Left forelimb (tissue), 1 donor: ENCODE measurements at places on chromosomes 16 and 17.

GRCh38 chr17:78338486-78339259, 21.2 kb downstream of the SOCS3 start:
- no peak for DNase-seq

DNA sequence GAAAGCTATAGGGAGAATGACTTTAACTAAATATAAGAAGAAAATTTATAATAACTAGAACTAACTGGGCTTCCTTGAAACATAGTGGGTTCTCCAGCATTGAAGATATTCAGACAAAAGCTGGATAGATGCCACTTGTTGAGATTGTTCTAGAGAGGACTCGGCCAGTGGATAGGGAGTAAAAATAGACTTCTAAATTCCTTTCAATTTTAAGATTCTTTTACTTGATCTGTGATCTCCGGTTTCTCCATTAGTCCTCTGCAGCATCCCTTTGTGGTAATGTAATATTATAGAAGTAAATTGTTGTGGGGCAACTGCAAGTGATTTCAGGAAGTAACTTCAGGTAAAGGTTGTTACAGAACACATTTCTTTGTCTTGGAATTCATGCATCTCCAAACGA, 10.3 kb upstream of the RARA start:
- no peak for DNase-seq

GRCh38 chr17:58172369-58173071, 5.7 kb downstream of the OR4D2 start:
- no peak for DNase-seq

GRCh38 chr17:43599046-43599395, 52.9 kb upstream of the ETV4 start:
- DNase-seq: no peak

- no peak for DNase-seq
Measured at GRCh38 chr16:29926711-29927052, 656 bp upstream of the KCTD13 start.
